ENCODE measurements at places on chromosomes 7 and 10.

DNA sequence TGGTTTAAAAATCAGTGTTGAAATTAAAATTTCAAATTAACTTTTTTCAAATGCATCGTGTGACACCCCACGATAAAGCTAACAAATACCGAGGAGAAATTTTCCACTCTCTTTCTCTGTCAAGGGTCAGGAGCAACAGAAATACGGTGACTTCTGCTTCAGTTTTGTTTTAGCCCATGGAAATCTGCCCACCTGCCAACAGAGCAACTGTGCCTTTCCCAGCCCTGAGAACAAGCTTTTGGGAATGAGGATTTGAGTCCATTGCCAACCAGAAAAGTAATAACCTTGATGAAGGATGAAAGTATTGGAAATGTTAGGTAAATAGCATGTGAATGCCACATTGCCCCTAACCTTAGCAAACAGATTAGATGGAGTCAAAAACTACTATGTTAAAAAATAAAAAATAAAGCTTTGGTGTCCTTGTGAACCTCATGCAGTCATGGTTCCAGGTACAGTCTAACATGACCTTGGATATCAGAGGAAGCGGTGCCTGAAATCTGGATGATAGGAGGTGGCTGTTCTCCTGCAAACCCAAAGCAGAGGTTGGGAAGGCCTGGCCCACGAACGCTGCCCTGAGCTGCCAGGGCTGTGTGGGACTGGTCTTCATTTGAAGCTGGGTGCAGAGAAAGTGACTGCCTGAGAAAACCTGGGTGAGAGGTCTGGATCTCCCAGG is 296.8 kb downstream of the ELMO1 start:
- DNase-seq, result no peak
- no peaks in the 10 kb centered on the region for H3K27me3 ChIP-seq
- H3K4me1 ChIP-seq, result peaks cover 29% of the 10 kb centered on the region
- no peak overlapping the region for H3K27ac ChIP-seq
- no peak overlapping the region for H3K4me3 ChIP-seq

DNA sequence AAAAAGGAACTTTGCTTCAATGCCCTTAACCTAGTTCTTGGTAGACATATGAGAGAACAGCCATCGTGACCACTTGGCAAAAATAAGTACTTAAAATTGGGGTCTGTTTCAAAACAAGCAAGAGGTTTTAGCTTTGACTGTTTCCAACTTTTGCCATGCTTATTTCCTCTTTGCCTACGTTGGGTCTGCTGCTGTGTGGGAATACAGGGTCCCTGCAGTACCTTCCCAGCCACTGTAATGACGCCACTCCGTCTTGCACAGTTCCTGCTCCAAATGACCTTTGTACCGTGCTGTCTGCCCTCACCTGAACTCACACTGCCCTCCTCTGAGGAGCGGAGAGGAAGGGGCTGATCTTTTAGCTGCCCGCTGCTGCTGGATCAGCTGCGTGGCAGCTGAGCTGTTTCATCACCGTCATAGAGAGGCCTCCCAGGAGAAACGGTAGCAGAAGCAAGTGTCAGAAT is 133.1 kb downstream of the MAPK8 start:
- H3K27me3 ChIP-seq, result no peaks in the 10 kb centered on the region
- DNase-seq, result no peak
- no peaks in the 10 kb centered on the region for H3K36me3 ChIP-seq
- H3K4me1 ChIP-seq, result no peaks in the 10 kb centered on the region
- H3K27ac ChIP-seq, result no peak overlapping the region

DNA sequence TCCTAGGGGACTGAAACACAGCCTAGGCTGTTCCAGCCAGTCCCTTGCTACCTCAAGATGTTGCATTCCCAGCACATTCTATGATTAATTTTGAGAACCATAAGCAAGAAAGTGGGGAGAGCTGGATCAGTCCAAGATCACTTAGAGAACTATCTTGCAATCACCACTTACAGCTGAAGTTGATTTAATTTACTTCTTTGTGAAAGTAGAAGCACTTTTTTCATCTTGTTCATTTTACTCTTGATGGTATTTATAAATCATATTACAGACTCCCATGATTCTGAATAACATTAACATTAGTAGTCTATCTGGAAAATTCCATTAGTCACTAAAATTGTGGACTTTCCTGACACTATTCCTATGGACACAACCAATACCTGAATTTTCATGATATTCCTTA is 118.5 kb downstream of the ETV1 start:
- DNase-seq, result no peak
- no peak overlapping the region for H3K4me3 ChIP-seq
- no peak overlapping the region for H3K27ac ChIP-seq

DNA sequence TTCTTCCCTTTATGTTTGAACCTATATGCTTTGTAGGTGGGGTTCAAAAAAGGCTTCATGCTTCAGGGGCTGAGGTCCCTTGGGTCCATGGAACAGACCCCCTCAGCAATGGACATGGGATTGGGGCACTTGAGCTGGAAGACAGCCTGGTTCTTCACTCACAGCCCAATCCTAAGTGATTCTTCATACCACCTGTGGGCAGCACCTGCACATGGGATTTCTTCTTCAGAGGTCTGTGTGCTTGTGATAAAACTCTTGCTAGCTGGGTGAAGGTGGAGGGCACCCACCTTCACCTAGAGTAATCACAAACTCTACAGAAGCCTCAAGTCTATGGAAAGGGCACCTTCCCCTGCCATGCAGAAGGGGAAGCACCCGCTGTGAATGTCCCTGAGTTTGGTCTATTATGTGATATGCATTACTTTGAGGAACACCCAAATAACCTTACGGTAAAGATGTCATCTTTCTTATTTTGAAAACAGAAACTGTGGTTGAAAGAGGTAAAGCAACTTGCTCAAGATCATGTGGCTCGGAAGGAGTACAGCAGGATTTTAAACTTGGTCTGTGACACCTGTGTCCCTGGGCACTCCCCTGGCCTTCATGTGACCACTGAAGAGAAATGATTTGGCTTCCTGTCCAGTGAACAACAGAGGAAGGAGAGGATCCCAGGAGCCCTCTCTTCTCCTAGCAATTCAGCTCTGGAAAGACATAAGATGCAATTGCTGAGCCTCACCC is 469.5 kb upstream of the ZMIZ1 start:
- H3K36me3 ChIP-seq, result no peaks in the 10 kb centered on the region
- no peak overlapping the region for H3K4me3 ChIP-seq
- no peak overlapping the region for H3K27ac ChIP-seq
- peaks cover 4% of the 10 kb centered on the region for H3K27me3 ChIP-seq

DNA sequence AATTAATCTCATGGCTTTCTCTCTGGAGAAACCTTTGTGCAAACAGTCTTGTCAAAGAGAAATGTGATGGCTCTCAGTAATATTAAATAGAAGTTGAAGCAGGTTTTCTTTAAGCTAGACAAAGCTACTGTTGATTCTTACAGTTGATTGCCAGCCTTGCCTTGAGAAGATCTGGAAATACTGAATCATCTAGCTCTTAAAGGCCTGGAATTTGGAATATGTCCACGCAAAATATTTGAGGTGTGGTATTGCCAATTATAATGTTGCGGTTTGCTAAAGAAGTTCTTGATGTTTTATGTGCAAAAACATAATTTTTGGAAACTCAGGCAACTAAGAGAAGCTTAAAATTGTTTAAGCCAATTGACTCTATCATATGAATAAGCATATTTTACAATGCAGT is 371.9 kb downstream of the PHF14 start:
- H3K27ac ChIP-seq, result no peak overlapping the region
- peaks cover 5% of the 10 kb centered on the region for H3K4me1 ChIP-seq

- H3K36me3 ChIP-seq, result no peaks in the 10 kb centered on the region
- H3K4me1 ChIP-seq, result no peaks in the 10 kb centered on the region
- H3K27me3 ChIP-seq, result peaks cover 2% of the 10 kb centered on the region
- no peak overlapping the region for H3K4me3 ChIP-seq
- DNase-seq, result no peak
Observed at GRCh38 chr10:29969255-29970011, 90.0 kb downstream of the JCAD start.

DNA sequence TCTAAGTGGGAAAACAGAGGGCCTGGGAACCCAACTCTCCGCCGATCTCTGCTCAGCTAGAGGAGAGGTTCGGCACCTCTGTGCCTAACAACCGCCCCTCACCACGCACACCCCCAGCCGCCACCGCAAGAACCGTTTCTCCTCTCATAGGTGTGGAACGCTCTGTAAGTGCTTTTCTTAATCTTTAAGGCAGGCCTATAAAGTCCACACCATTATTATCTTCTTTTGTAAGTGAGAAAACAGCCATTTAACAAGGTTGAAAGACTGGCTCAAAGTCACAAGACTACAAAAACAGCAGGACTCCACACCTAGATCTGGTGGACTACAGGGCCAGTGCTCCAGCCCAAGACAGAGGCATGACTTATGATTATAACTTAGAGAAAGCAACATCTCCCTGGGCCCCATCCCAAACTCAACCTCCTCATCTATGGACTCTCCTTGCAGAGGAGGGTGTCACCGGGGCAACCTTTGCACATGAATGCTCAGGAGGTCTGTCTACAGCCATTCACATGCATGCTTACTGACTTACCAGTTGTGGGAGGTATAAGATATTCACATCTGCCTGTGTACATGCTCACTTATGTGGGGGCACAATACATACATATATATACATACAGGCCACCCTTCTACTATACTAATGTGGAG is 7.9 kb upstream of the NKX2-3 start:
- peaks cover 10% of the 10 kb centered on the region for H3K4me1 ChIP-seq
- no peak overlapping the region for H3K4me3 ChIP-seq
- no peak overlapping the region for H3K27ac ChIP-seq
- H3K36me3 ChIP-seq, result no peaks in the 10 kb centered on the region

- no peak overlapping the region for H3K27ac ChIP-seq
- H3K4me3 ChIP-seq, result no peak overlapping the region
- peaks cover 88% of the 10 kb centered on the region for H3K36me3 ChIP-seq
- DNase-seq, result no peak
- H3K27me3 ChIP-seq, result no peaks in the 10 kb centered on the region
Observed at GRCh38 chr7:98970016-98970615, 91.8 kb downstream of the TRRAP start.

DNA sequence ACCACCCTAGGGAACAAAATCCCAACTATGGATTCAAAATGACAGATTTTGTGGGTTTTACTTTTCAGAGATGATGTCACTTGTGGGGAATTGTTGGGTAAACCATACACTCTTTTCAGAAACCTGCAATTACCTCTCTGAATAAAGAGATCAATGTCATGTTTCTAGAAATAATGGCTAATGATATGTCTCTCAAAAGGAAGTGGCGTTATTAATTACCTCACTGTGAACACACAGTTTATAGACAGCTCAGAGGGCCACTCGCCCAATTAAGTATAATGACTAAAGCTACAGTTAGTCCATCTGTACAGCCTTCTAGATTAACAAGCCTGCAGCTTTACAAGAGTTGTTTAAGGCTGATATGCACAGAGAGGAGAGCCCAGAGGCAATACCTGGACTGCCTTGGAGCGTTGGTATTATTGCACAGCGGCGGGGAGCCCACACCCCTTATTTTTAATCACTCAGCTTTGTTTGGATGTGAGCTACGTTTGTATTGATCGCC is 79.5 kb downstream of the RAB11FIP2 start:
- no peak overlapping the region for H3K4me3 ChIP-seq
- no peak overlapping the region for H3K27ac ChIP-seq
- no peaks in the 10 kb centered on the region for H3K4me1 ChIP-seq
- no peaks in the 10 kb centered on the region for H3K36me3 ChIP-seq
- no peak for DNase-seq
- peaks cover 1% of the 10 kb centered on the region for H3K27me3 ChIP-seq

- H3K4me3 ChIP-seq, result no peak overlapping the region
- no peaks in the 10 kb centered on the region for H3K27me3 ChIP-seq
- no peak for DNase-seq
- no peaks in the 10 kb centered on the region for H3K36me3 ChIP-seq
- no peak overlapping the region for H3K27ac ChIP-seq
Observed at GRCh38 chr10:128594688-128595087, 468.5 kb upstream of the MKI67 start.

- H3K36me3 ChIP-seq, result no peaks in the 10 kb centered on the region
- DNase-seq, result no peak
- no peak overlapping the region for H3K27ac ChIP-seq
Observed at GRCh38 chr7:93747019-93747418, 143.5 kb downstream of the TFPI2 start.

- H3K27ac ChIP-seq, result no peak overlapping the region
- H3K4me3 ChIP-seq, result no peak overlapping the region
- DNase-seq, result no peak
- H3K36me3 ChIP-seq, result no peaks in the 10 kb centered on the region
- no peaks in the 10 kb centered on the region for H3K4me1 ChIP-seq
Observed at GRCh38 chr7:112272921-112273561, 66.5 kb downstream of the ZNF277 start.

GRCh38 chr7:45937301-45937700 is 16.2 kb upstream of the IGFBP3 start:
- no peak overlapping the region for H3K27ac ChIP-seq
- no peak for DNase-seq
- H3K36me3 ChIP-seq, result no peaks in the 10 kb centered on the region
- H3K4me1 ChIP-seq, result peaks cover 7% of the 10 kb centered on the region
- no peak overlapping the region for H3K4me3 ChIP-seq

- H3K27me3 ChIP-seq, result no peaks in the 10 kb centered on the region
- H3K36me3 ChIP-seq, result peaks cover 84% of the 10 kb centered on the region
- no peak overlapping the region for H3K27ac ChIP-seq
- peaks cover 54% of the 10 kb centered on the region for H3K4me1 ChIP-seq
- H3K4me3 ChIP-seq, result no peak overlapping the region
Observed at GRCh38 chr10:14536241-14537213, 205.8 kb upstream of the FRMD4A start.

DNA sequence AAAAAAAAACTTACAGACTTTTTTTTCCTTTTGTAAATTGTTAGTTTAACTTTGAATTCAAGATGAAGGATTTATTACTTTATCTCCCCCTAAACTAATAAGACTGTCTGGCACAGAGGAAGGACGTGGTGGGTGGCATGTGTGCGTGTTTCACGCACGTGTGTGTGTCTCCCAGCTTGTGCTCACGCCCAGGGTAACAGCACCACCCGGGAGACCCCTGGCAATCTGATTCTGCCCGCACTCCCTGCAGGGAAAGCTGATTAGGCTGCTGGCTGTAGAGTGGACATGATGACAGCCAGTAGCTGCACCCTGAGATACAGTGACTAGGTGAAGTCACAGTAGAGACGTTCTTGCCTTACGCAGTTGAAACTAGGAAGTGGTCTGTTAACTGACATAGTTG is 25.3 kb downstream of the WIPI2 start:
- H3K36me3 ChIP-seq, result peaks cover 50% of the 10 kb centered on the region
- no peak overlapping the region for H3K4me3 ChIP-seq
- no peaks in the 10 kb centered on the region for H3K27me3 ChIP-seq
- no peak overlapping the region for H3K27ac ChIP-seq
- H3K4me1 ChIP-seq, result peaks cover 1% of the 10 kb centered on the region

- no peaks in the 10 kb centered on the region for H3K36me3 ChIP-seq
- H3K27me3 ChIP-seq, result no peaks in the 10 kb centered on the region
- no peak for DNase-seq
- no peak overlapping the region for H3K27ac ChIP-seq
- no peaks in the 10 kb centered on the region for H3K4me1 ChIP-seq
Observed at GRCh38 chr10:72007246-72007892, 43.2 kb downstream of the CHST3 start.

DNA sequence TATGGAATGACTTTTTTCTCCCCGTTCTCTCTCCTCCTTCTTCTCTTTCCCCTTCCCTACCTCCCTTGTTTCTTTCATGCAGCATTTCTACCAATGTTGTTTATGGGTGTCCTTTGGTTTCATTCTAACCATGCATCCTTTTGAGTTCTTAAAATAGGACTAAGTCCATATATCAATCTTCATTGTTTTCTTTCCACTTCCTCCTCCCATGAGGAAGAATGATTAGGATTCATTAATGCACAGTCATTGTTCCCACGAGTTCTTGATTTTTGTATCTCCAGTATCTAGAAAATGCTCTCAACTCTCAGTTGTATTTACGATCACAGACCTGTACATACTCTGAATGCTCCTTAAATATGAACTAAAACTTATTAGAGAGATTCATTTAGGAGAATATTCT is 153.3 kb downstream of the LRRC4 start:
- H3K27ac ChIP-seq, result no peak overlapping the region
- H3K36me3 ChIP-seq, result peaks cover 20% of the 10 kb centered on the region
- DNase-seq, result no peak
- no peaks in the 10 kb centered on the region for H3K27me3 ChIP-seq
